ENCODE measurements at places on chromosomes 2 and 18. TPM values are rescaled to one million over a fixed set of nuclear protein-coding genes. Genes with fewer than 3 reads are reported as not detected.

DNA sequence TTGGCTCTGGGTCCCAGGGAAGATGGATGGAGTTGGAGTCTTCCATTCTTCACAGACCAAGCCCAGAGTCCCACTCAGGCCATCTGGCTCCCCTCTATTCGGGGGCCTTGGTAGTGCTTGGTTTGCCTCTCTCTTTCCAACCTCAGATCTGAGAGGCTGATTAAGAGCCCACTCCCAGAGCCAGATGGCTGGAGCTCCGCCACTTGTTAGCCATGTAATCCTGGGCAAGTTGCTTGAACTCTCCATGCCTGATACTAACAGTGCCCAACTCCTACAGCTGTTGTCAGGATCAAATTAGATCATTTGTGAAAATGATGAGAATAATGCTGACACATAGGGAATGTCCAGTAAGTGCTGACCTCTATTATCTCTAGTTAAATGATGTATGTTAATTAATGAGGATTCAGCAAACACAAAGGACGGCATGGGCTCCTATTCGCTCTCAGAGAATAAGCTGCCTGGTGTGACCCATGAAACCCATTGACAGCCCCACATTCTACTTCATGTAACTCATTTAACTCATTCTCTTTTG, 46.6 kb upstream of the SLC14A1 start:
- no peak for DNase-seq

CNGA3 gene
- total RNA-seq: 1.8 TPM

BCL11A gene
- 151 TPM for total RNA-seq

GRCh38 chr2:190413421-190413820, 5.3 kb downstream of the MFSD6 start:
- no peak for DNase-seq

- DNase-seq: no peak
Observed at GRCh38 chr18:39462436-39462835, 1896.8 kb upstream of the CELF4 start.

GRCh38 chr2:201257381-201257955, 2.9 kb upstream of the CASP8 start:
- no peak for DNase-seq

GRCh38 chr2:120398051-120398995, 52.4 kb downstream of the INHBB start:
- peak; percentile 18 for DNase-seq

DGUOK gene
- total RNA-seq: 43.0 TPM

- no peak for DNase-seq
Observed at GRCh38 chr18:55400590-55401541, 187.1 kb downstream of the TCF4 start.

- DNase-seq: no peak
Observed at GRCh38 chr18:13791181-13791580, 32.8 kb upstream of the MC5R start.

PELI1 gene
- 31.0 TPM for total RNA-seq

RAB27B gene
- 25.0 TPM for total RNA-seq

KIF5C gene
- 493 TPM for total RNA-seq

POLR1A gene
- total RNA-seq: 34.0 TPM

DNA sequence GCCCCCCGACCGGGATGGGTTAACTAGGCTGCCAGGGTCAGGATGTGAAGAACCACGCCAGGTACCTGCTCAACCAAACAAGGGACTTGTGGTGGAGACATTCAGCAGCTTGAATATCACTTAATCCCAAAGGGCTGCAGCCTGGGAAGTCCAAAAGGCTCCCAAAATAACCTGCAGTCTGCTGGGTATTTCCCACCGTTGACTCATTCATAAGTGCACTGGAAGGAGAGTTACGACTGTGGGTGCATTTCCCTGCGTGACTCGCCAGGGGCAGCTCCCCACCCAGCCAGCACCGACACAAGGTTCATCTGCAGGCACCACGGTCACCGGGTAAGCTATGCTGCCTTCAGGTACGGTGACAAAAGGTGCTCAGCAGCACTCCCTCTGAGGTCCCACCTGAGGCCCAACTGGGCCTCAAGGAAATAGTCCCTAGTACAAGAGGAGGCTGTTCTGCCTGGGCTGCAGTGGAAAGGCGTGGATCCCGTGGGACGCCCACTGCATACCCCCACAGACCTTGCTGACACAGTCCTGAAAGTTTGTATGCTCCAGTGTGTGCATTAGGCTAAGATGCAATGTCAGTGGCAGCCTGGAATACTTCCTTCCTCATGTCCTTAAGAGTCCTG, 86.5 kb downstream of the UXS1 start:
- no peak for DNase-seq

DNA sequence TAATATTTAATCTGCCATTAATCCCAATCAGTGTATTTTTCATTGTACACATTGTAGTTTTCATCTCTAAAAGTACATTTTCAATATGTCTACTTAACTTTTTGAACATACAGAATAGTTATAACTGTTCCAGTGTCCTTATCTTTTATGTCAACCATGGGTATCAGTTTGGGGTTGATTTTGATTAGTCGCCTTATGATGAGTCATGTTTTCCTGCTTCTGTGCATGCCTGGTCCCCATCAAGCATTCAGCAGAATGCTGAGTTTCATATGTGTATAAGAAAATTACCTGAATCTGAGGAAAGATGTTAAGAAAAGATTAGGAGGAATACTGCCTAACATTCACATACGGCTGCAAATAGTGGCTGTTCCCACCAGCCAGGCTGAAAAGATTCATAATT, 17.7 kb downstream of the SPDYA start:
- DNase-seq: no peak

DNA sequence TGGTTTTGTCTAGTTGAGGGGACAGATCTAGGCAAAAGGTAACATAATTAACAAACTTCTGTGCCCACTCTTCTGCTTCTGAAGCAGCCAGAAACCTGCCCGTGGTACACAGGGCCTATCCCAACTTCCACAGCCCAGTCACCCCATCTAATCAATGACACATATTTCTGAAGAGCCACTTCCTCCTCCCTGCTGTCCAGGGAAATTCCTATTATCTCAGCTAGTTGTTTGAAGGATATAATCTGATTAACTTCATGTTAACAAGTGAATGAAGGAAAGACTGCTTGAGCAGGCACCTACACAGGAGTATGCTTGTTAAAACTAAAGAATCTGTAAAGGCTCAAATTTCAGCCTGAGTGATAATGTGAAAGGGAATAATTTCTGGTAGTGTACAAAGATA, 61.4 kb downstream of the CCDC148 start:
- DNase-seq: no peak

GCG gene
- total RNA-seq: not detected
